ENCODE measurements at places on chromosomes 13 and 19. TPM values are rescaled to one million over a fixed set of nuclear protein-coding genes. Genes with fewer than 3 reads are reported as not detected.

- peak; percentile 47 for DNase-seq
These were observed 292.9 kb downstream of the SPRY2 start for GRCh38 chr13:80048030-80048429.

LRRC4B gene
- not detected for total RNA-seq

CD209 gene
- total RNA-seq: not detected

RFPL4A gene
- not detected for total RNA-seq

REXO1 gene
- 13.0 TPM for total RNA-seq

All from fibroblast of the aortic adventitia (primary cell).